Stimulated activated CD8-positive, alpha-beta memory T cell treated with anti-CD3 and anti-CD28 coated beads, Interleukin-7, amount 100 ng/mL, for 1 hour (primary cell): ENCODE measurements at places on chromosomes 4 and X.

DNA sequence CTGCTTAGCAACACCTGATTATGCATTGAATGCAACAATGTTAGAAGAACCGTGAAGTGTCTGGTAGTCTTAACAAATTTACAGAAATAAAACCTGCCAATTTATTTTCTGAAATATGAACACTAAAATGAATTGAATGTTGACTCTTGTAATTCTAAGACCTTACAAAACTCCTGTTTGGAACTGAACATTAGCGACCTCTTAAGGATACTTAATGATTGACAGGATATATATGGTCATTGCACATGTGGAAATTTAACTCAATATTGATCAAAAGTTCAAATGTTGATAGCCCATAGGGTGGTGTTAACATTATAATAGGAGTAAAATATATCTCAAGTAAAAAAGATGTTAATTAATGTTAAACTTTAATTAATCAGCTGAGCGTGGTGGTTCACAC is 79.1 kb downstream of the TECRL start:
- DNase-seq = no peak

DNA sequence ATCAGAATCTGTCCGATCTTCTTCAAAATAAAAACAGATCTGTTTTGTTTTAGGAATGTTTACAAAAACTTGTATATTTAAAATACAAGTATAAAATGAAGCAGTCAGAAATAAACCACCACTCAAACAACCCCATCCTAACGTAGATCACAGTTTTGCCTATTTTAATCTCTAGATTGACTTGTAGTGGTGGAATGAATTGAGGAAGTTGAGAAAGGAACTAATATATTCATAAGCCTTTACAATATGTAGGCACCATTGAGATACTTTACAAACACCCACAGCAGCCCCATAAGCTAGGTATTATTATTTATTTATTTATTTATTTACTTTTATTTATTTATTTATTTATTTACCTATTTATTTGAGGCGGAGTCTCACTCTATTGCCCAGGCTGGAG is 52.3 kb upstream of the KLF3 start:
- DNase-seq = no peak

GRCh38 chr4:153421941-153422340 is 44.2 kb upstream of the TMEM131L start:
- DNase-seq = no peak

DNA sequence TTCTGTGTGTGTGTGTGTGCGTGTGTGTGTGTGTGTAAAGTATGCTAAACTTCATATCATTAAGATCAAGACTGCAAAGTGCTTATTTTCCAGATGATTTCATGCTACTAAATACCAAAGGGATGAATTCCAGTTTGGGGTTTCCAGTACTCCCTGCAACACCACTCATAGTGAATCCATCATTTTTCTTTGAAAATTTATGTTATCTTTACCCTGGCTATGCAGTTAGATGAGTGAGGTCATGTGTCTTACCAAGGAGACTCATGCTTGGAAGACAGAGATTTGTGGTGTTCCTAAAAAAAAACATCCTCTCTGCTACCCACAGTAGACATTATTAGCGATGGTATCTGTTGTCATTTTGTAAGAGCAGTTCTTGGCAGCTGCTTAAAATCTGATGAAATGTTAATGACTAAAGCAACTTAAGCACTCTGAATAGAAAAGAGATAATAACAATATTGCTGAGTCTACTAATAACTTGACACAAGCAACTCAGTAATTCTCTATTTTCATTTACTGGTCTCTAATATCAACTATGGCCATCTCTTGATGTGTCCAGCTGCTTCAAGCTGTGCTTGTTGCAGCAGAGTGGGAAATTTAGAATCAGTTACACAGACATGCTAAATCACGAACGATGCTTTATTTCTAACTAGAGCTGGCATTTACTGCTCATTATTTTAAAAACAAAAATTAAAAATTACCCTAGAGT is 1953.0 kb upstream of the IGFBP7 start:
- no peak for DNase-seq

DNA sequence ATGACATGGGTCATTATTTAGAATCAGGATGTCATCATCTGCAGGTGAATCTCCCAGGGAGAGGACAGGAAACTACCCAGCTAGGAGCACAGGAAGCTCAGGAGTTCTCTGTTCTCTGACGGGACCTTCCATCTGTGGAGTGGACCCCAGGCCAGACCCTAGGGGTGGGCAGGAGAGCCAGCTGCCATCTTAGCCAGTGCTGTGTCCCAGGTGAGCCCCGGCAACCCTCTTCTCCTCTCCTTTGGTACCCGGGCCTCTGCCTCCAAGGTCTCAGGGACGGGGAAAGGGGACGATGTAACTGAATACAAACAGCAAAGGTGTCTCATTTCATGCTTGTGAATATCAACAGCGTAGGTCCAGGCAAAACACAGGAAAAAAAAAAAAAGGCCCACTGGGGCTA is 48.5 kb downstream of the C4orf50 start:
- no peak for DNase-seq

- no peak for DNase-seq
These were observed 9.7 kb downstream of the TECRL start for GRCh38 chr4:64399313-64400109.

GRCh38 chr4:36824682-36825081 is 419.9 kb upstream of the NWD2 start:
- DNase-seq = no peak

GRCh38 chr4:140673729-140674128 is 82.5 kb downstream of the TBC1D9 start:
- DNase-seq = no peak

- no peak for DNase-seq
These were observed 139.6 kb downstream of the AMMECR1 start for GRCh38 chrX:110178179-110178865.
